H1 (cell line): ENCODE measurements at places on chromosomes 3 and 15.

DNA sequence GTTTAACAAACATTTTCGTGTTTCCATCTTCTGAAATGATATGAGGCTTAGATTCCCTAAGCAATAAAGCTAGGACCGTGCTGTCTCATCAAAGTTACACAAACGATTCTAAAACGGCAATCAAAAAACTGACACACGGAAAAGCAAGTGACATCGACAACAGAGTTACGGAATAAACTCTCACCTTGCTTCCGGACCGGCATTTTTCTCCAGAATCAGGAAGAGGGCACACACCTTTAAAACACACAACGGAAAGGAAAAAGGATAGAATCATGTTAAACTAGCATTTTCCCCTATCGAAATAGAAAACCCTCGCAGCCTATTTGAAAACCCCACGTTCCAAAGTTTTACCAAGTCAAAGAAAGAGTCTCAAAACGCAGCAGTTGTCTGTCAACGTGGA is 1.4 kb downstream of the DLG1 start:
- DNase-seq = no peak

- no peak for DNase-seq
These were observed 202.7 kb upstream of the SLC2A2 start for GRCh38 chr3:171229173-171229572.

- no peak for DNase-seq
These were observed 3.0 kb downstream of the PPM1L start for GRCh38 chr3:160758929-160759577.

- no peak for DNase-seq
These were observed 105.3 kb upstream of the UBE3A start for GRCh38 chr15:25544076-25544475.

GRCh38 chr3:37702478-37703154 is 159.1 kb upstream of the CTDSPL start:
- DNase-seq = no peak

DNA sequence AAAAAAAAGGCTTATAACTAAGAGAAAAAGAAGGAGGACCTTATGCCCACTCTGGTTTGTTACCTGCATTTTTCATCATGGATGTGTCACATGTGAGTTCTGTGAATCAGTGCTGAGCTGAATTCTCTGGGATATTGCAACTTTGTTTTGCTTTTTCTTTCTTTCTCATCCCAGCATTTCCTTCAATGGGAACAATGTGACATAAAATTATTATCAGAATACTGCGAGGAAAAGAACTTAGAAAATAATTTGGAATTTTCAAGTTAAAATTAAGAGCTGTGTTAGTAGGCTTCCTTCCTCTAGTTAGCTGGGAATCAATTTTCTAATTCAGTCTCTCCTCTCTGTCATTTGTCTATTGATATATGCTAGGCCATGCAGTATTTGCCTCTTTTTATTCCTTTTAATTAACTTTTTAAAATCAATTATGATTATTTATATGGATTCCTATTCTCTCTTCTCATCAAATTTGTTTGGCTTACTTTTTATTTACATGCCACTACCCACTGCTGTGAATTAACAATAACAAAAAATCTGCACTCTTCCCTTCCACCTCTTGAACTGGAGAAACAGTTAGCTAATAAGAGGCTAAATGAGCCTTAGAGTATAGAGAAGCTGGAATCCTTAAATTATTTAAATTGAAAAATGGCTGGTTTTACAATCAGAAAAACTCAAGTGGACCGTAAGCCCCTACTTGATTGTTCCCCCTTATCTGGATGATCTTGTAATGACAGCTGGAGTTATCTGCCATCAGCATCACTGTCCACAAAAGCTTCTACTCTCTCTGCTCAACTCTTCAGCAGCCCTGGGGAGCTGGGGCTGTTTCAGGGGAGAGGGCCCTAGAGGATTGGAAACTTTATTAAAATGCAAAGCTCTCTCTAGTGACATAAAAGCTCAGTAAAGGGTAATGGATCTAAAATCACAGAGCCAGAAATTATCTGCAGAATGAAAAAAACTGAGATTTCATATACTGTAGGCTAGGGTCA is 95.3 kb upstream of the SOX2 start:
- no peak for DNase-seq

GRCh38 chr3:19543212-19543841 is 390.7 kb downstream of the EFHB start:
- peak; percentile 46 for DNase-seq

DNA sequence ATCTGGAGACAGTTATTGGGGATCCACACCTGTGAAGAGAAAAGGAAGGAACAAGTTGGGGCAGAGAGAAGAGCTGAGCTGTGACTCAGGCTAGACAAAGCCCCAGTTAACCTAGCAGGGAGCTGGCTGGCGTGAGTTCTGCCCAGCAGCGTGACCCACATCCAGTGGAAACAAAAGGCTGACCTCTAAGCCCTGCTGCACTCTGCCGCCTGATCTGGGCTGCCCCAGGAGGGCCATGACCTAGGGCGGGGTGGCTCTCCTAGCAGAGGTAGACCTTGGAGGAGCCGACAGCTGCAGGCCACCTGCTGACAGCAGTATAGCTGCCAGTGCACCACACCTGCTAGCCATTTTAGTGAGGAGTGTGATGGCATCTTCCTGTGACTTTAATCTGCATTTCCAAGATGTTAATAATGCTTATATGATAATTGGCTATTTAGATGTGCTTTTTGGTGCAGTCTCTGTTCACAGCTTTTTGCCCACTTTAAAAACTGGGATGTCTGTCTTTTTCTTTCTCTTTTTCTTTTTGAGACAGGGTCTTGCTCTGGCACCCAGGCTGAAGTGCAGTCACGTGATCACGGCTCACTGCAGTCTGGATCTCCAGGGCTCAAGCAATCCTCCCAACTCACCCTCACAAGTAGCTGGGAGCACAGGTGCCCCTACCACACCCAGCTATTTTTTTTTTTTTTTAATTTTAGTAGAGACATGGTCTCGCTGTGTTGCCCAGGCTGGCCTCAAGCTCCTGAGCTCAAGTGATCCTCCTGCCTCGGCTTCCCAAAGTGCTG is 78.1 kb downstream of the LSM3 start:
- DNase-seq = no peak
